ENCODE measurements at places on chromosomes 4 and X.

DNA sequence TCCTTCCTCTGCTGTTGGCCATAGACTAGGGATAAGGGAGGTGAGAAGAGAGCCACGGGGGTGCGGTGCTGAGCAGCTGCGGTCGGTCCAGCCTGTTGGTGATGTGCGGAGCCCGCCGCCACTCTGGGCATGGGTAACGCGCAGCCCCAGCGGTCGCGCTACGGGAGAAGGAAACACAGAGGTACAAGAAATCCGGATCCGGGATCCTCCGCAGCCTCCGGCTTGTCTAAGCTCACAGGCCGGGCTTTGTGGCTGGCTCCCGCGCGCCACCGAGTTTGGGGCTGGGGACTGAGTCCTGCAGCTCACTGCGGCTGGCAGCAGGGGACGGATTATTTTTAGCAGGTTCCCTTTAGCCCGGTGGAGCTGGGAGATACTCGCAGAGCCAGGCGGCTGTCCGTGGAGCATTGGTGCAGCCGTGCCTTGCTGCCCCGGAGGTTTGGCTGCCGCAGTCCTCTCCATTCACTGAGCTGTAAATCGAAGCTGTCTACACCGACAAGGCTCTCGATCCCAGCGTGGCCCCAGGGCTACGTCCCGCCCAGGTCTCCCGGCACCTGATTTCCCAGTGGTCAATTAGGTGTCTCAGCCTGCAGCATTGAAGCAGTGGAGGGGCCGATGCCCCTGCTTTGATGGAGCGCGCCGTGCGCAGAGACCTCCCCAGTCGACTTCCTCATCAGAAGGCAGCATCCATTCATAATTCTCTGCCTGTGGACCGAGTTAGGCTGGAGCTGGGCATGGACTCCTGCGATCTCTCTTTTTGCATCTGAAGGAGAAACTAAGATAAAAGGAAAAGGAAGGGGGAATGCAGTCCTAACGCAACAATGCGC lies 81.9 kb upstream of the SCML1 start:
- peak; percentile 80 for ATAC-seq

DNA sequence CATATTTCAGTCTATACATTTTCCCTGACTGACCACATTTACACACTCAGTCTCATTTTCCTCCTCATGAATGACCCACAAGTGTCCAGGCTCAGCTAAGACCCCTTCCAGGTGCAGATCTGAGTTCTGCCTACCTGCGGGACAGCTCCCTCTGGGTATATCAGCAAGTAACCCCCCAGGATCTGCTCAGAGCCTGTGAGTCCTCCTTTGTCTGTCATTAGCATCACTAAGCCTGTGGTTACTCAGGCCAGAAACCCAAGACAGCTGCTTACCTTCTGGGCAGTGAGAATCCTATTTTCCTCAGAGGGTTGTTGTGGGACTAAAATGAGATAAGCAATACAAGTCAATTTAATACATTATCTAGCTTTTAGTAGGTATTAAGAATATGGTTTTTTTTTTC lies 487.6 kb upstream of the BOD1L1 start:
- no peak for ATAC-seq

- no peak for ATAC-seq
Measured at GRCh38 chr4:84530871-84531270, 31.8 kb upstream of the NKX6-1 start.

GRCh38 chr4:98377559-98377958 lies 116.4 kb downstream of the RAP1GDS1 start:
- ATAC-seq: no peak

DNA sequence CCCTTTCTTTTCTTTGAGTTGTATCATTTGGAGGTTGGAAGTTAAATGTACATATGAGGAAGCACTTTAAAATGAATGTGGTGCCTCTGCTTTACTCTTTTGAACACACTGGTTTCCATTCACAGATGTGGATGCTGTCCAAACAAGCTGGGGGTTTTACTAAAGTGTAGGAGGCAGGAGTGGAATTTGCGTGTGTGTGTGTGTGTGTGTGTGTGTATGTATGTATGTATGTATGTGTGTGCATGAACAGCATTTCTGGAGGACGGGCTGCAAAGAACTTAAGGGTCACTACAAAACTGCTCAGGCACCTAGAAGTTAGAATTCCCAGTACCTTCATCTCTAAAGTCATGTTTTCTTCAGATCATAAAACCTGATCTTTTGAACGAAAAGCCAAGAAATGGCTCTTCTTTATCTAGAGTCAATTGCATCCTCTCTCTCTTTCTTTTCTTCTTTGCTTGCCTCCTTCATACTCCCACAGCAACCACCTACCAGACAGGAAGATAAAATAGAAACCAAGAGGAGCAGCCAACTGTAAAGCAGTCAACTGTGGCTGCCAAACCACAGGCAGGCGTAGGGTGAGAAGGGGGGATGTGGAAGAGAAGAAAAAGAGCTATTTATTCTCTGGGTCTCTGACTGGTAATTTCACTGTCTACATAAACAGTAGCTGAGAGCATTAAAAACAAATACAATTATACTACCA lies 177.0 kb upstream of the RASGEF1B start:
- no peak for ATAC-seq

GRCh38 chr4:77905651-77906263 lies 43.1 kb downstream of the MRPL1 start:
- ATAC-seq: no peak

- ATAC-seq: no peak
Measured at GRCh38 chr4:40199999-40200874, 3.4 kb downstream of the RHOH start.

GRCh38 chr4:11489453-11490083 lies 60.9 kb upstream of the HS3ST1 start:
- no peak for ATAC-seq

DNA sequence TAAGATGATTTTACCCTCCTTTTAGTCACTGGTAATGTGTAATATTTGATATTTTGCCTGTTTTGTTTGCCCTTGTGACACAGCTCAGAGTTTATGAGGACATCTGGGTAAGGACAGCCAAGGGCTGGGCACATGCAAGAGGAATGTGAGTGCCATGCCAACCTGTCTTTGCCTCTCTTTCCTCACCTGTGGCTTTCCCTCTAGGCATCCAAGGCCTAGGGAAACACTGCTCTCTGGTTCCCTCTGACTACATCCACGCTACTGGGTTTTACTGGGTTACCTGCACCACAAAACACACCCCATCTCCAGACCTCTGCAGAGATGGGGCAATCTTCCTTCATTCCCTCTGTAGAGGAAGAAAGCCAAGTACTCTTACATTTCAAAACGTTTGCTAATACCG lies 7.7 kb downstream of the HPGDS start:
- no peak for ATAC-seq

DNA sequence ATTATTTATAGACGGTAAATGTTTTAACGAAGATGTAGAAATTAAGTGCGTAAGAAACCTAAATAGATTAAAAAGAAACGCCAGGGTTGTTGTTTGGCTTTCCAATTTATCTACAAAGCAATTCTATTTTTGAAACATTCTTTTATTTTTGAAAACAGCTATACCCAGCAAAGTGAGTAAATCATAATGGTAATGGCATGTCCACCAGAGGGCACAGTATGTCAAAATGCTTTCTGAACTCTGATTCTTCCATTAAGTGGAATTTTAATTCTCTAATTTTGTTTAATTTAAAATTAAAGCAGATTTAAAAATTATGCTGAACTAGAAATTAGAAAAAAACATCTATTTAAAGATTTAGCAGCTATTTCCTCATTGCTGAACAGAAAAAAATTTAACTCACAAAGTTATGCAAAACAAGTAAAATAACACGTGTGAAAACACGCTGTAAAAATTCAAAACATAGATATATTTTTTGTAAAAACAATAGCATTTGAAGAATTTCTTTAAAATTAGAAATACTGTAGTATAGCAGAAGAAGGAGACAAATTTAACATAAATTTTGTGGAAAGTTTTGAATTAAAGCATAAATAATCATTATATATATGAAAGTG lies 26.5 kb downstream of the RASSF6 start:
- ATAC-seq: no peak

- no peak for ATAC-seq
Measured at GRCh38 chrX:129738466-129739308, at the start of gene XPNPEP2. Gene XPNPEP2 (plus strand): TSS chrX:129738979. CDS start chrX:129739214, 235 bp downstream.

- no peak for ATAC-seq
Measured at GRCh38 chr4:55592014-55592413, at the start of gene PDCL2. Gene PDCL2 (minus strand): TSS chr4:55592245. CDS start chr4:55592109, 136 bp downstream.

GRCh38 chr4:70062000-70062399 lies 11.8 kb downstream of the HTN1 start:
- ATAC-seq: no peak

GRCh38 chrX:118373538-118373937 lies 27.6 kb downstream of the WDR44 start:
- ATAC-seq: peak; percentile 77

GRCh38 chr4:81723927-81724587 lies 252.3 kb upstream of the RASGEF1B start:
- ATAC-seq: no peak

GRCh38 chr4:152348670-152349069 lies 187.2 kb downstream of the FBXW7 start:
- no peak for ATAC-seq

GRCh38 chr4:124918559-124919122 lies 206.1 kb upstream of the ANKRD50 start:
- no peak for ATAC-seq

DNA sequence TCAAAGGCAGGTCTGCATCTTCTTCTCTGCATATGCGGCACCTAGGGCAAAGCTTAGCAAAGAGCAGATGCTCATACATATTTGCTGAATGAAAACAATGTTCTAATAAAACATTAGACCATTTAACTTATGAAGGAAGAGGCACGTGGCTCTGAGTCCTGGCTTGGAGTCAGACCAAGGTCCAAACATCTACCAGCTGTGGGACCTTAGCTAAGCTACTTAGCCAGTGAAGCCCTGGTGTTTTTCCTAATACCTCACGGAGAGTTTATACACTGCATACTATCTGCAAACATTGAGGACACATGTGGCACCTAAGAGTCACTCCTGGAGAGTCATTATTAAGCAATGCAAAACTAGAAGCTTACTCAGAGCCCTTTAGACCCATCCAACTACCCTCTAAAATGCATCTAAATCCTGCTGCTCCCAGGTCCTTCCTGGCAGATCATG lies 9.0 kb downstream of the PDGFC start:
- peak; percentile 84 for ATAC-seq

- no peak for ATAC-seq
Measured at GRCh38 chrX:41145920-41146608, 60.8 kb downstream of the USP9X start.

DNA sequence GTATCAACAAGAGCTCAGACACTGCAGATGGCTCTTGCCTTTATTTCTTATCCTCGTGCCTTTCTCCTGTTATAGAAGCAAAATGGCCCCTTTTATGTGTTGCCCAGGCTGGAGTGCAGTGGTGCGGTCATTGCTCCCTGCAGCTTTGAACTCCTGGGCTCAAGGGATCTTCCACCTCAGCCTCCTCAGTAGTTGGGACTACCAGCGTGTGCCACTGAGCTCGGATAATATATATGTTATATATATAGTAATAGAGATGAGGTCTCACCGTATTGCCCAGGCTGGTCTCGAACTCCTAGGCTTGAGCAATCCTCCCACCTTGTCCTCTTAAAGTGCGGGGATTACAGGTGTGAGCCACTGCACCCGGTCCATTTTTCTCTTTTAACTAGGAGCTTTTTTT lies 79.7 kb downstream of the TMEM131L start:
- ATAC-seq: no peak

- peak; percentile 29 for ATAC-seq
Measured at GRCh38 chr4:77308843-77309242, 151.8 kb downstream of the CCNG2 start.

GRCh38 chr4:120207021-120207420 lies 140.4 kb upstream of the MAD2L1 start:
- no peak for ATAC-seq

DNA sequence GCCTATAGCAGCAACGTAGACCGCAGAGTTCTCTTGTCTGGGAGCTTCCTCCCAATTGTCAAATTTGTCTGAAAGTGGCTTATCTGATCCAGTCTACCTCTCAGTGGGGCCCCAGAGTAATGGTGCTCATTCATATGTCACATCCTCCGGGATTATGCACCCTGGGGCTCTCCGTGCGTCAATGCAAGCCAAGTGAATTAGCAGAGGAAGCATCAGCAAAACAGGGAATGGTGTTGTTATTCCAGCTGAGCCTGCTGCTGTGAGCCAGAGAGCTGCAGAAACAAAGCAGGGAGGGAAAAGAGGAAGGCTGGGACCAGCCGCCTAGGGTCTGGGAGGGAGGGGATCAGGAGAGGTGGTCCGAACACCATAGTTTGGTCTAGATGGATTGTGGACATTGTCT lies 95.2 kb downstream of the CLNK start:
- peak; percentile 30 for ATAC-seq

GRCh38 chr4:184764601-184765000 lies 30.7 kb upstream of the CENPU start:
- ATAC-seq: no peak

GRCh38 chrX:44234541-44234940 lies 108.9 kb downstream of the EFHC2 start:
- no peak for ATAC-seq

DNA sequence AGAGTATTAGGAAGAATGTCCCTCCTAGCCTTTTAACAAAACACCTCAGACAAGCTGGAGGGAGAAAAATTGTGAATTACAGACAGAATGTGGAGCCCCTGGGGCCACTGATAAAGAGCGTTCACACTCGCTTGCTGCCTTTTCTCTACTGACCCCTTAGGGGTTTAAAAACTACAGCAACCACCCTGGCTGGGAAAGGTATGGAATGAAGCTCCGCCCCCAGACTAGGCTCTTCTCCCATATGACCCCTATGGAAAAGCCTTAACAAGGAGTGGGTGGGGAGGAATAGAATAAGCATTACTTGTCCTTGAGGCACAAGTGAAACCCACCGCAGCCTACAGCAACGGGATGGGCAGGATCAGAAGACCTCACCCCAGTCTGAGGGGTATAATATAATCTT lies 26.3 kb downstream of the ANKRD50 start:
- ATAC-seq: no peak

- ATAC-seq: no peak
Measured at GRCh38 chrX:150936556-150936955, 38.1 kb upstream of the CD99L2 start.

DNA sequence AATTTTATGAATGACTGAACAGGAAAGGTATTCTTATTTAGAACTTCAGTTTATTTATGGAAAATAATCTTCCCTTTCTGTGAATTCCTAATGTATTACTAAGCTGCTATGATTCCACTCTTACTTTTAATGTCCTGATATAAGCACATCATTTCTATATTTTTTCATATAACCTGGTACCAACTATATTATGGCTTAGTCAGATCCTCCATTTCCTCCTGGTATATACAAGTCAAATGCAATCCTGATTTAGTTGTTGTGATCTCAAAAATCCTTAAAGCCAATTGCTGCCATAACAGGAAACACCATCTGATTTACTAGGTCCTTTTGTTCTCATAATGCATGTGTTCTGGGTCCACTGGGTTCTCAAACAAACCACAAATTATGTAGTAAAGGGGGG lies 26.8 kb downstream of the TRMT2B start:
- ATAC-seq: no peak
